ENCODE measurements at places on chromosomes 2 and 18.

DNA sequence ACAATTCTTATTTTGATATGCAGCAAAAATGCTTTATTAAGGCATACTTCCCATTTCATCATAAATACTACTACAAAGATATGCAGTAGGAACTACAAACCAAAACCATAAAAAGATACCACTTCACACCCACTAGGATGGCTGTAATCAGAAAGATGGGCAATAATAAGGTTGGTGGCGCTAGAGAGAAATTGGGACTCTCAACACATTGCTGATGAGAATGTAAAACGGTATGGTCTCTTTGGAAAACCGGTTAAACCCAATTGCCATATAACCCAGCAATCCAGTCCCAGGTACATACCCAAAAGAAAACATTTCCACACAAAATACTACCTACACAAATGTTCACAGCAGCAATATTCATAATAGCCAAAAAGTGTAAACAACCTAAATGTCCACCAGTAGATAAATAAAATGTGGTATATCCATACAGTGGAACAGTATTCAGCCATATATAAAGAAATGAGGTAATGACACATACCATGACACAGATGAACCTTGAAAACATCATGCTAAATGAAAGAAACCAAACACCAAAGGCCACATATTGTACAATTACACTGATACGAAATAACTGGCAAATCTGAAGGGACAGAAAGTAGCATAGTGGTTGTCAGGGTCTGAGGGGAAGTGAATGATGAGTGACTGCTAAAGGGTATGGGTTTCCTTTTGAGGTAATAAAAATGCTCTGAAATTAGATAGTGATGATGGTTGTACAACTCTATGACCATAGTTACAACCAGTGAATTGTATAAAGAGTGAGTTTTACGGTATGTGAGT lies 12.7 kb downstream of the SP3 start:
- DNase-seq = peak; percentile 4

GRCh38 chr2:150431561-150432311 lies 55.7 kb downstream of the RND3 start:
- DNase-seq = no peak

DNA sequence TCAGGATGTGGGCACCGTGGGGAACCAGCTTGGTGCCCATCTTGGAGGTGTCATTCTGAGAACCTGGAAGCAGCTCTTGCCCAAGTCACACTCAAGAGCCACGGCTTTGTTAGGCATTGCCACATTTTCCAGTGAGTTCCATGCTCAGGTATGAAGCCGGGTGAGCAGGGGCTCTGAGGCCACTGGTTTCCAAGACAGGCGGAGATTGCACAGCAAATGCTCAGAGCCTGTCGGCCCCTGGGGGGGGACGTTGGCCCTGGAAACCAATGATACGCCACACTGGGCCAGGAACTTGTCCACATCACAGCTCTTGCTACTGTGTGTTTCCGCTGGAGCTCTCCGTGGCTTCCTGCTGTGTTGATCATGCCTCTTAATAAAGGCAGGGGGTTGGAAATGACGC lies 52.5 kb upstream of the SALL3 start:
- DNase-seq = no peak

DNA sequence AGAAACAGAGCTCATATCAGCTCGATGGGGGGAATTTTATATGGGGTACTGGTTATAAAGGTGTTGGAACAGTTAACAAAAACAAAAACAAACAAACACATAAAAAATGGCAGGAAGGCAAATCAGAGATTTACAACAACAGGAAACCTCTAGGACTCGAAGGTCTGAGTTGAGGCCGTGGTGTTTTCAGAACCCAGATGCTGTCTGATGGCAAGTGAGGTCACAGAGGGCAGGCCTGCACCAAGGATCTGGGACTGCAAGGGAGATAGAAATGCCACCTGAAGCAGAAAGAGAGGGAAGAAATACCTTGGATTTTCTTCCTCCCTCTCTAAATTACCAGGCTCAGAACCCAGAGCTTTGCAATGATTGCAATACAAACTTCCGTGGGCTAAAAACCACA lies 429.5 kb downstream of the ZNF521 start:
- DNase-seq = no peak

GRCh38 chr2:69221960-69222751 lies 164.9 kb downstream of the GFPT1 start:
- no peak for DNase-seq

- DNase-seq = no peak
Observed at GRCh38 chr2:236896688-236897087, 189.0 kb upstream of the COPS8 start.

DNA sequence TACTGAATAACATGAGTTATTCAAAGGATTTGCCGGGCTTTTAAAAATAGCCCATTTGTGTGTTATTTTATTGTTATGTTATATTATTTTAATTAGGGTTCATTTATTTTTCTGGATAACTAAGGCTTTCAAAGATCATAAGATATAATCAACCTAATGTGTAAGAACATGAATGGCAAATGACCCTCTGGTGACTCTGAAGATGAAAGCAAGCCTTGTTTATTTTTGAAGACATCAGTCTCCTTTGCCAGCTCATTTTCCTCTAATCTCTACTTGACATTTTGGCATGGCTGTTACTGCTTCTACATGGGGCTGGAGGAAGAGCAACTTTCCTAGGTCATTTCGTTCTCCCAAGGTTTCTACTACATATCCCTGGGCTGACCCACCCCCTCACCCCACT lies 10.6 kb downstream of the FAP start:
- DNase-seq = no peak

GRCh38 chr2:152167065-152167464 lies 8.5 kb downstream of the STAM2 start:
- no peak for DNase-seq

DNA sequence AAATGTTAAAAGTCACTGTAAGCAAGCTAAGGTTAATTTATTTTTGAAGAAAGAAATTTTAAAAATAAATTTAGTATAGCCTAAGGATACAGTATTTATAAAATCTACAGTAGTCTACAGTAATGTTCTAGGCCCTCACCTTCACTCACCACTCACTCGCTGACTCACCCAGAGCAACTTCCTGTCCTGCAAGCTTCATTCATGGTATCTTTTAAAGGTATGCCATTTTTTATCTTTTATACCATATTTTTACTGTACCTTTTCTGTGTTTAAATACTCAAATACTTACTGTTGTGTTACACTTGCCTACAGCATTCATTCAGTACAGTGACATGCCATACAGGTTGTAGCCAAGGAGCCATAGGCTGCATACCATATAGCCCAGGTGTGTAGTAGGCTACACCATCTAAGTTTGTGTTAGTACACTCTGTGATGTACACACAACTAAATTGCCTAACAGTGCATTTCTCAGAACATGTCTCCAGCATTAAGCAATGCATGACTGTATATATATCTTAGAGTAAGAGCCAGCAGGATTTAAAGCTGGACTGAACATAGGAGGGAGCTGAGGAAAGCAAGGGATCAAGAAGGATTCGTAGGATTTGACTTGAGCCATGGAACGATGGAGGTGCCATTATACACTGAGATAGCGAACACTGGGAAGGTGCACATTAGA lies 83.1 kb upstream of the KLF7 start:
- DNase-seq = peak; percentile 45

- no peak for DNase-seq
Observed at GRCh38 chr2:240139011-240139441, 1.4 kb downstream of the OTOS start.

- DNase-seq = no peak
Observed at GRCh38 chr2:182834293-182834692, 32.1 kb downstream of the FRZB start.

DNA sequence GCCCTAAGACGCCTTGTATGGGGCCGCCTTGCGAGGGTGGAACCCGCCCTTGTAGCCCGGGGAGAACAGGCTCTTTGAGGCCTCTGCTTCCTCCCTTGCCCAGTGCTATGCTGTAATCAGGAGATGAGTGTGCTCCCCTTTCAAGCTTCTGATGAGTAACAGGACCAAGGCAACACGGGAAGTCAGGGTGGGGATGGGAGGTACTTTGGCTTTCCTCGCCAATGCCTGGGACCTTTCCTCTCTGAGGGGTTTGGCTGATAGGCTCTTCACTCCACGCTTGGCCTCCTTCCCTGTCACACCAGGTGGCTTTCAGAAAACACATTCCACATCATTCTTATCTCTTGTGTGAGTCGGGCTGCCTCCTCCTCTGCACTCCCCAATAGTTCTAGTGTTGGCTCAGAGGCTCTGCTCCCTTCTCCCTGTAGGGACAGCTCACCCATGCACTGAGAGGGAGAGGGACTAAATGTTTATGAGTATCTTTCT lies 223.7 kb upstream of the TRIB2 start:
- peak; percentile 72 for DNase-seq

DNA sequence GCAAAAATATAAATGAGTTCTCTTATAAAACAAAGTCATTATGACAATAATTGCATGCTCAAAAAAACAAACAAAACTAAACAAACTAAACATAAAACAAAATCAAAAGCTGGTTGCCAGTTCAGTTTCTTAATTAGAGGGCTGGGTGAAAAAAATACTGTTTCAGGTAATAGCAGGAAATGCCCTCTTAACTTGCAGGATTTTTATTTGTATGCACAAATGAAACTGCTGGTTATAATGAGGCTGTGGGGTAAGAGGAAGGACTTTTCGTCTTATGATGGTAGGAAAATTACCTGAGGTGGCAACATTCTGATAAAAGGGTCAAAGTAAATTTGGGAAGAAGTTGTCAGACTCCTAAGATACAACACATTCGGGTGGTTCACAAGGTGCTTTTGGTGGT lies 21.5 kb upstream of the CDKL4 start:
- no peak for DNase-seq

GRCh38 chr2:18136881-18137475 lies 258.5 kb downstream of the KCNS3 start:
- DNase-seq = no peak

GRCh38 chr2:226213717-226214116 lies 585.9 kb downstream of the IRS1 start:
- DNase-seq = no peak

GRCh38 chr2:239917125-239917956 lies 107.8 kb downstream of the NDUFA10 start:
- DNase-seq = no peak

- no peak for DNase-seq
Observed at GRCh38 chr2:197080578-197081216, 154.2 kb upstream of the PGAP1 start.

GRCh38 chr2:237022533-237022932 lies 63.2 kb upstream of the COPS8 start:
- DNase-seq = no peak

- DNase-seq = no peak
Observed at GRCh38 chr2:74511104-74511989, 2.9 kb upstream of the TLX2 start.

- DNase-seq = no peak
Observed at GRCh38 chr18:73060666-73061288, 193.0 kb upstream of the NETO1 start.

DNA sequence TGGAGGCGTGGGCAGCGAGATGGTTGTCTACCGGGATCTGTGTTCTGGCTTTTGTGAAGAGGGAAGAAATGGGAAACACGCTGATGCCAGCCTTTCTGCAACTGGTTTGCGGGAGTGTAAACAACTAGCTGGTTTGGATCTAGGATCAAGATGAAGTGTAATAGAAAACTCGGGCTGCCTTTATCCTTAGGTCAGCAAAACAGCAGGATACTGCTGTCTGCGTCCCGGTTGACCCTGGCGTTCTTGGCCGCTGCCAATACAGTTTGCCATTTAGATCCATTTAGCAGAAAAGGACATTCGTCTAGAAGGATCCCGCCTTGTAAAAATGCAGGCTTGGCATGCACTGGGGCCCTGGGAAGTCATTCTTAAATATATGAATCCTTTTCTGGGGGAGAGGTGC lies 42.0 kb downstream of the RAB31 start:
- no peak for DNase-seq

GRCh38 chr18:62505669-62506494 lies 16.9 kb upstream of the ZCCHC2 start:
- DNase-seq = peak; percentile 86

GRCh38 chr18:74217476-74218143 lies 69.3 kb downstream of the TIMM21 start:
- DNase-seq = peak; percentile 76

DNA sequence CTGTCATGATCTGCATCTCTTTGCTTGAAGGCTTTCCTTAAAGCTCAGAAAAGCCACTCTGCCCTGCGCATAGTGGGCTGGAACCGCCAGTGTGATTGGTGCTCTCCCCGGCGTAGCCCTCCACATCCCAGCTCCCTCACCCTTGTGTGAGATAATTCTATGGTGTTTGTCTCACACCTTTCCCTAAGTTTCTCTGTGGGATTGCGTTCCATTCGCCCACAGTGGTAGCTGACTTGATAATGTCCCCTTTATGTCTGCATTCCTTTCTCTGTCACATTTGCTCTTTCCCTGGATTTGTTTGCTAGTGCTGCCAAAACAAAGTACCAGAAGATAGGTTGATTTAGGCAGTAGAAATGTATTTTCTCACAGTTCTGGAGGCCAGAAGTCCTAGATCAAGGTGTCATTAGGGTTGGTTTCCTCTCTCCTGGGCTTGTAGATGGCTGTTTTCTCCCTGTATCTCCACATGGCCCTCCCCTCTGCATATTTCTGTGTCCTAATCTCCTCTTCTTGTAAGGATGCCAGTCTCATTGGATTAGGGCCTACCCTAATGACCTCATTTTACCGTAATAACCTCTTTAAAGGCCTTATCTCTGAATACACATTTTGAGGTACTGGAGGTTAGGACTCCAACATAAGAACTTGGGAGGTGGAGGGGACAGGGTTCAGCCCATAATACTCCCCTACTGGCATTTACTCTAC lies 7.4 kb upstream of the TMEM87B start:
- DNase-seq = no peak

GRCh38 chr2:68726608-68727367 lies 7.8 kb upstream of the ARHGAP25 start:
- DNase-seq = no peak

- no peak for DNase-seq
Observed at GRCh38 chr2:191209340-191209739, 35.9 kb upstream of the MYO1B start.

- no peak for DNase-seq
Observed at GRCh38 chr2:198004173-198004572, 199.8 kb downstream of the PLCL1 start.

GRCh38 chr18:56165601-56166355 lies 472.6 kb downstream of the TXNL1 start:
- no peak for DNase-seq

DNA sequence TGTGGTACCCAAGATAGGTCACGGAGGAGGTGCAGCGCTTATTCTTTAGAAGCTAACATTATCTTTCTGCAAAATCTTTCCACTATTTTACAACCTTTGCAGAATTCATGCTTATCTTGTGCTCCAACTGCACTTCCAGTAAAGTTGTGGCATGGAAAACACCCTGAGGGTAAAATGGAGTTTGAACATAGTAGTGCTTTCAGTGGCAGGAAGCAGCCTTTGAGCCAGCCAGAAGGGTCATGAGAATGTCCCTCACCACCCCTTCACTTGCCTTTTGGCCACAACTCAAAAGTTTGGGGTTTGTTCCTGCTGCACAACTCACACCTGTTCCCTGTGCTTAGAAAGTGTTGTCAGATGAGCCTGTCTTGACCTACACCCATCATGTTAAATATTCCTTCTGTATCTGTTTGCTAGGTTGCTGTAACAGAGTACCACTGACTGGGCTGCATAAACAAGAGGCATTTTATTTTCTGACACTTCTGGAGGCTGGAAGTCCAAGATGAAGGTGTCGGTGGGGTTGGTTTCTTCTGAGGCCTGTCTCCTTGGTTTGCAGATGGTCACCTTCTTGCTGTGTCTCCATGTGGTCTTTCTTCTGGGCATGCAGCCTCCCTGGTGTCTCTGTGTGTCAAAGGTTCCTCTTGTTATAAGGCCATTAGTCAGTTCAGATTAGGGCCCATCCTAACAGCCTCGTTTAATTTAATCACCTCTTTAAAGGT lies 194.1 kb downstream of the SMAD7 start:
- DNase-seq = no peak

GRCh38 chr18:2907550-2908135 lies 60.8 kb downstream of the EMILIN2 start:
- peak; percentile 47 for DNase-seq

Data from inflammatory macrophage treated with lipopolysaccharide for 1 hour (primary cell).